Suprapubic skin (tissue), 4 donors: ENCODE measurements at places on chromosomes 5 and 9. TPM values are rescaled to one million over a fixed set of nuclear protein-coding genes. Genes with fewer than 3 reads are reported as not detected.

GRCh38 chr5:61228691-61229280 is 66.5 kb upstream of the SMIM15 start:
- no peak for DNase-seq
- no peak overlapping the region for H3K27ac ChIP-seq
- no peaks in the 10 kb centered on the region for H3K27me3 ChIP-seq
- H3K4me1 ChIP-seq = peaks cover 6% of the 10 kb centered on the region
- H3K36me3 ChIP-seq = no peaks in the 10 kb centered on the region

Gene COL15A1
- total RNA-seq = 8.0 TPM

Gene RETREG1
- total RNA-seq = 24.7 TPM

Gene GNA14
- total RNA-seq = 4.2 TPM

GRCh38 chr9:2876726-2877125 is 32.8 kb upstream of the PUM3 start:
- H3K27ac ChIP-seq = no peak overlapping the region
- no peaks in the 10 kb centered on the region for H3K4me1 ChIP-seq
- no peaks in the 10 kb centered on the region for H3K36me3 ChIP-seq
- H3K4me3 ChIP-seq = no peak overlapping the region
- H3K27me3 ChIP-seq = peaks cover 15% of the 10 kb centered on the region
- no peak for DNase-seq

DNA sequence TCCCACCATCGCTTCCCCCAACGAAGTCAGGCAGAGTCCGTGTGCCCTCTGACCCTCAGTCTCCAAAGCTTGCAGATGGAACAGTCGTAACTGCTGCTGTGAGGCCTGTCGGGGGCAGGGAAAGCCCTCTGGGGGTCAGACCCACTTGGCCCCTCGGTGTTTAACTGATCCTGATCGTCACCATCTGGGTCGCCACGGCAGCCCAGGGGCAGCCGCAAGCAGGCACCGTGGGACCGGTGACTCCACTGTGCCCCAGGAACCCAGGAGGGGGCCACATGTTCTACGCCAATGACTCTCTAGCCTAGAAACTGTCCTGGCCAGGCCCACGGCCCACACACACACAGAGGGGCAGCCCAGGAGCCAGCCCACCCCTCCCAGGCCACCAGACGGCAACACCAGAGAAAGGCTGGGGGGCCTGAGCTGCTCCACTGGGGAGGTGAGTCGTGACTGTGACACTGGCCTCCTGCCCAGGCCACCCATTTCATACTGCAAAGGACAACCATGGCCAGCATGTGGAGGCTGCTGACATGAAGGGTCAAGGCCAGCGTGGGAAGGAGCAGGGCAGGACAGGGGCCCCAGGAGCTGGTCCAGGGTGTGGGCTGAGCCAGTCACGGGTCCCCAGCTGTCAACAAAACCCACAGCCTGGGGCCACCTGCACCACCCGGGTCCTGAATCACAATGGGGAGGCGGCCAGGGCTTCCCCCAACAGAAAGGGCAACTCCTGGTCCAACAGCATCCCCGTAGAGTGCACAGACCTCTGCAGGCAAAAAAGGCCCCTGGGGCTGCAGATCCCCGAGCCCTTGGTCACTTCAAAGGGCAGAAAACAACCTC is 20.8 kb downstream of the VAV2 start:
- H3K4me1 ChIP-seq = peaks cover 8% of the 10 kb centered on the region
- no peak for DNase-seq

DNA sequence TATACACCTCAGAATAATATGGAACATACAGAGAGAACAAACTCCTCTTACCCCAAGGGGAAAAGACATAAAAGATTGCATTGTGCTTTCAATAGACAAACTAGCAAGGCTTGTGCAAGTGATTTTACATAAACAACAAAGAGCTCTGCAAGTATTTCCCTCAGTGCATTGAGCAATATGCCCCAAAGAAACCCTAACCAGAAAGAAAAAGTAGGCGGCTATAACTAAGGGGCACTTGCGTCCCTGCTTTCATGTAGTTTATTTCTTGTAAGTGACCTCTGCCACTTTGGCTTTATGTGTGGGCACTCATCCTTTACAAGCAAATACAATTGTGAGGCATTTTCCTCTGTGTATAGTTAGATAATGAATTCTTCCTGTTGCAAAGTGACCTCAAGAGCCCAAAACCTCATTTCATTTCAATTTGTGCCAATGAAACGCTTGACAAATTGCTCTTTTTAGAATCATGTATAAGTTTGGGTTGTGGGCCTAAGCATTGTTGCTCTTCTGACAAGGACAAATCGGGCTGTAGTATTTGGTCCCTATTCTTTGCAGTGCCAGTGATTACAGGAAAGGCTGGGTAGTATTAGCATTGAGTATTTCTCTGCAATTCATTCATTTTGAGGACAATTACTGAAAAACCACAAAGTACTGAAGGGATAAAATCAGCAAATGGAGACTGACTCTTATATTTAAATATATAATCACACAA is 282.2 kb downstream of the DTWD2 start:
- no peak overlapping the region for H3K4me3 ChIP-seq
- no peaks in the 10 kb centered on the region for H3K27me3 ChIP-seq
- no peak overlapping the region for H3K27ac ChIP-seq
- DNase-seq = no peak
- no peaks in the 10 kb centered on the region for H3K4me1 ChIP-seq
- H3K36me3 ChIP-seq = no peaks in the 10 kb centered on the region

- H3K4me3 ChIP-seq = no peak overlapping the region
- no peaks in the 10 kb centered on the region for H3K27me3 ChIP-seq
- peaks cover 28% of the 10 kb centered on the region for H3K36me3 ChIP-seq
- H3K4me1 ChIP-seq = peaks cover 10% of the 10 kb centered on the region
- H3K27ac ChIP-seq = no peak overlapping the region
These were observed 37.0 kb upstream of the SAP30L start for GRCh38 chr5:154408811-154409210.

GRCh38 chr5:116650544-116650943 is 75.9 kb upstream of the SEMA6A start:
- H3K4me3 ChIP-seq = no peak overlapping the region
- no peak for DNase-seq
- peaks cover 13% of the 10 kb centered on the region for H3K4me1 ChIP-seq
- no peaks in the 10 kb centered on the region for H3K36me3 ChIP-seq

Gene IER5L
- 6.7 TPM for total RNA-seq

DNA sequence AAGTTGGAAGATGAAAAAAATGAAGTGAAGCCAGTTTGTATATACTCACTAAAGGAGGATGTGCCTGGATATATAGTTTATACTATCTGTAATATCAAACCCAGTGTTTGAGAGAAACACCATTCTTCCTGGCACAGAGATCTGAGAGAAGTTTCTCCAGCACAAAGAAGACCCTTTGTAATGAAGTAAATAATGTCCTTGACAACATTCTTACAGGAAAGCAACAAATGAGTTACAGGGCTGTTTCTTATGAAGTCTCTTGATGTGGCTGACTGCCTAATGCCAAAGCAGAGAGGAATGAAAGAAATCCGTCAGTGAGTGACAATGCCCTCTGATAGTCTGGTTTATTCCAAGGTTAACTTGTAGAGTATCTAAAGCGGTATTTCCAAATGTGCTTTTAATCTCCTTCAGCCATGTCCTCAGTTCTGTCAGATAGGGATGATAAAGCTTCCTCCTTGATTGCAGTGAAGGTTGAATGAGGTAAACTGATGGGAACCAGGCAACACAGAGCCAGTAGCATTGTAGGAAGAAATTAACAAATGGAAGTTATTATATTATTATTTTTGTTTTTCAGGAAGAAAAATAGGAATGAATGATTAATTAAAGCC is 123.1 kb upstream of the ZNF608 start:
- H3K4me1 ChIP-seq = peaks cover 17% of the 10 kb centered on the region
- H3K27me3 ChIP-seq = no peaks in the 10 kb centered on the region
- no peak for DNase-seq
- no peak overlapping the region for H3K4me3 ChIP-seq
- no peak overlapping the region for H3K27ac ChIP-seq

GRCh38 chr9:137317021-137317717 is 15.1 kb upstream of the NRARP start:
- H3K36me3 ChIP-seq = no peaks in the 10 kb centered on the region
- H3K27me3 ChIP-seq = peaks cover 32% of the 10 kb centered on the region
- no peak overlapping the region for H3K4me3 ChIP-seq
- peaks cover 62% of the 10 kb centered on the region for H3K4me1 ChIP-seq
- peak; percentile 61 for DNase-seq

- no peak overlapping the region for H3K4me3 ChIP-seq
- H3K36me3 ChIP-seq = no peaks in the 10 kb centered on the region
- no peaks in the 10 kb centered on the region for H3K4me1 ChIP-seq
- no peak for DNase-seq
- H3K27me3 ChIP-seq = no peaks in the 10 kb centered on the region
These were observed 197.0 kb upstream of the VLDLR start for GRCh38 chr9:2424619-2425033.

- H3K4me1 ChIP-seq = no peaks in the 10 kb centered on the region
- no peak overlapping the region for H3K27ac ChIP-seq
- H3K27me3 ChIP-seq = no peaks in the 10 kb centered on the region
- H3K36me3 ChIP-seq = peaks cover 6% of the 10 kb centered on the region
- H3K4me3 ChIP-seq = no peak overlapping the region
These were observed 12.7 kb upstream of the TMEM161B start for GRCh38 chr5:88281322-88281721.

DNA sequence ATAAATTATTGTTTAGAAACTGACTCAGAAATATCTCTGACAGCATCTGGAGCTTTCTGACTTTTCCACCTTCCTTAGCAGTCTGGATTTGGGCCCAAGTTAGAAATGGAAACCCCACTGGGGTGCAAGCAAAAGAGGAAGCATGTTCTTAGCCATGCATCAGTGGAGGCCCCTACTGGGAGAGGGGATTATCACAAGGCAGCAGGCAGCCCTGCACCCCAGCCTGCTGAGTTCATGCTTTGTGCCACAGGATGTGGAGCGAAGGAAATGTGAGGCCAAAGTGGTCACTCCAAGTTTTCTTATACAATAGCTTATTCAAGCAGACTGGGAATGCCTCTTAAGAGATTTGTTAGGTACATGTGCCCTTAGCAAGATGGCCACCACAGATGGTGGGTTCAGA is 146.5 kb upstream of the TLX3 start:
- no peak for DNase-seq
- H3K36me3 ChIP-seq = no peaks in the 10 kb centered on the region
- no peaks in the 10 kb centered on the region for H3K27me3 ChIP-seq
- H3K4me3 ChIP-seq = no peak overlapping the region
- H3K4me1 ChIP-seq = no peaks in the 10 kb centered on the region
- no peak overlapping the region for H3K27ac ChIP-seq

GRCh38 chr5:54669285-54669684 is 151.7 kb downstream of the SNX18 start:
- H3K27me3 ChIP-seq = no peaks in the 10 kb centered on the region
- no peaks in the 10 kb centered on the region for H3K36me3 ChIP-seq
- DNase-seq = no peak
- H3K4me3 ChIP-seq = no peak overlapping the region
